ENCODE measurements at places on chromosomes 6 and 20.

- DNase-seq, result no peak
Observed at GRCh38 chr6:163501439-163501838, 86.9 kb downstream of the QKI start.

GRCh38 chr6:45169815-45170214 is 158.3 kb upstream of the RUNX2 start:
- no peak for DNase-seq

DNA sequence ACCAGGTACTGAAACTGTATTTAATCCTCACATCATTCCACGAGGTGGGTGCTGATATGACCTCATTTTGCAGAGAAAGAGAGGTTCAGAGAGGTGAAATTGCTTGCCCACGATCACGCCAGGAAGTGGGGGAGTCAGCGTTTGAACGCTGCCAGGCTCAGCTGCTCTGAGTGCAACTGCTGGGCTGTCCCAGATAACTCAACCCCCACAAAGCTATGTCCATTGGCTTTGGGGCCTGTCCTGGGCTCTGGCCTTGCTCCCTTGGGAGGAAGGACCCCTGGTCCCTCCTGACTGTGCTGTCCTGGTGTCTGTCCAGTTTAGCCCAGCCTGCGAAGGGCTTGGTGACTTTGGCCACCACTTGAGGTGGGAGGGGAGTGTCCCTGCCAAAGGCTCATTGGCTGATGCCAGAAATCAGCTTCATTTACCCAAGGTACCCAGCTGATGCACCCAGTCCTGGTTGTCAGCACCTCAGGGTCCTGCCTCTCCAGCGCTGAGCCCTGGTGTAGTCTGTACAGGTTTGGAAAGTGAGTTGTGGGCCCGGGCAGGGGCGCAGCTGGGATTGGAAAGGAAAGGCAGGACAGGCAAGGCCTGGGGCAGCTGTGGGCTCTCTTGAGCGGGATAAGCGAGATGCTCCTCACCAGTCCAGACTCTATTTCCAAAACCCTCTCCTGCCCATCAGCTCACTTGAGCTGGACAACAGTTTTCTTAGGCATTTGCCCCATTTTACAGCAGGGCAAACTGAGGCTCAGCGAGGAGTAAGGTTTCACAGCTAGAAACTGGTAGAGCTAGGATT is 38.5 kb downstream of the SUN5 start:
- no peak for DNase-seq

DNA sequence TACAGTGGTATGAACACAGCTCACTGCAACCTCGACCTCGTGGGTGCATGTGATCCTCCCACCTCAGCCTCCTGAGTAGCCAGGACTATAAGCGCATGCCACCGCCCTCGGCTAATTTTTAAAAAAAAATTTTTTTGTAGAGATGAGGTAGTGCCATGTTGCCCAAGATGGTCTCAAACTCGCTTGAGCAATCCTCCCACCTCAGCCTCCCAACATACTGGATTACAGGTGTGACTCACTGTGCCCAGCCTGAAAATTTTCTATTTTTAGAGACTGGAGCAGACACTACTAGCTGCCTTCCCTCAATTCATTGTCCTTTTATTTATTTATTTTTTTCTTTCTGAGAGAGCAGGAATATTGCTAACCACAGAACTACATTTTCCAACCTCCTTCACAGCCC is 20.3 kb upstream of the GTF3C6 start:
- DNase-seq, result no peak

DNA sequence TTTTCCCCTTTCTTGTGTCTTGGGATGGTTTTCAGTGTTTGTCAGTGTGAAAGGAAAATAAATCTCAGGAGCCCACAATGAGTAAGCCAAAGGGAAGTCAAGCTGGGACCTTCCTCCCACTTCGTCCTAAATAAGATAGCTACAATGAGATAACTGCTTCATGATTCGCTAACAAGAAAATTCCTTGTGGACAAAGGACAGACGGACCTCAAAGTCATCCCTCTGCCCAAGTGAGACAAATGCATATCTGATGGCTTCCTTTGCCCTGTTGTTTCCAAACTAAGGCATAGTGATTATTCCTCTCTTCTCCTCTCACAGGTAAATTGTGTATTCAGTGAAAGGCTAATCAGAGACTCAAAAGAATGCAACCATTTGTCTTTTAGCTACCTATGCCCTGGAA is 26.1 kb upstream of the ADTRP start:
- no peak for DNase-seq

GRCh38 chr20:50121858-50122271 is 8.9 kb upstream of the UBE2V1 start:
- DNase-seq, result no peak

GRCh38 chr6:20364327-20364726 is 37.4 kb upstream of the E2F3 start:
- DNase-seq, result no peak

- no peak for DNase-seq
Observed at GRCh38 chr20:44501448-44501847, 20.4 kb downstream of the SERINC3 start.

- no peak for DNase-seq
Observed at GRCh38 chr20:37885593-37886503, 17.1 kb upstream of the VSTM2L start.

DNA sequence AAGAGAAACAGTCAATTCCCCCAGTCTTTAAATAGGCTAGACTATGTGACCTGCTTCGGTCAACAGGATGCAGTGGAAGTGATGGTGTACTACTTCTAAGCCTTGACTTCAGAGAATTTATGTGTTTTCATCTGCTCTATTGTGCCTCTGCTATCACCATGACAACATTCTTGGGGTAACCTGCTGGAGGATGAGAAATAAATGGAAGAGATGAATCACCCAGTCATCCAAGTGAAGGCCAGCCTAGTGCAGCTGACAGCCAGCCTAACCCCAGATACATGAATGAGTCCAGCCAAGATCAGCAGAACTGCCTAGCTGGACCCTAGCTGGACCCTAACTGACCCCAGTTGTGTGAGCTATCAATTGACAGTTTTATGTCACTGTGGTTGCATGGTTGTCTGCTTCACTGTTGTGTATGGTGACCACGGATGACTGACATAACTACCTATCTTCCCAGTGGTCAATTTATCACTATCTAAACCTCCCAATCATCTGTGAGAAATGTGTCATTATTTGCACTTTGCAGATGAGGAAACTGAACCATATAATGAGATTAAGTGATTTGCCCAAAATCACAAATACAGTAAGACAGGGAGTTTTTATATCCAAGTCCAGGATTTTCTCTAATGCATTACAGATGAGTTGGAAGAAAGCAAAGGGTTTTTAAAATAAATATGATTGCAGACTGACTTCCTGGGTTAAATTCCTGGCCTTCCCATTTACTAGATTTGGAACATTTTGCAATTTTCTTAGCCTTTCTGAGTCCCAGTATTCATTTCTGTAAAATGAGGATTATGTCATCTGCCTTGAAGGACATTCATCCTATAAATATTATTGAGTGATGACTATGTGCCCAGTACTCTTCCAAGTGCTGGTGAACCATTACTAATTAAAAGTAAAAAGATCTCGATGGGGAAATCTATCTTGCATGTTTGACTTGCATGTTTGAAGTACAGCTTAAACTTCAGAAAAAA is 136.4 kb upstream of the PLCB4 start:
- no peak for DNase-seq

DNA sequence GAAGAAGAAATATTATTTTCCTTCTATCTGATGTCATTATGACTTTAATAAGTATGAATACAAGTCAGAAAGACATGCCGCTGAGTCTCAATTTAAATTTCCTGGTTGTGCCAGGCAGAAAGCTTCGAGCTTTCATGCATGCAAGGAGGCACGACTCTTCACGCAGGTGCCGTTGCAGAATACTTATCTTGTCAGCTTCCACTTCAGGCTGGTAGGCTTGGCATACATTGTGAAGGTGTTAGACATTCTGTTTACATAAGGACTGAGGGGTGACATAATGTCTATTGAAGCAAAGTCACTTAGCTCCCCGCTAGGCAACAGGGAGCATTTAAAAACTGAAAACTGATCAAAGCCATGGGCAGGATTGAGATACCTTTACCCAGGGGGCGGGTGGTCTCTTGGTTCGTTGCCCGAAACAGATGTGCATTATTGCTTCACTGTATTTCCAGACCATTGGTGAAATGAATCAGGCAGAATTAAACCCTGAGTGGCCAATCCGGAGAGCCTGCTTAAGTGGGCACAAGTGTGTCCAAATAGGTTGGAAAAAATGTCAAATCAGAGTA is 16.4 kb downstream of the BMP6 start:
- no peak for DNase-seq

GRCh38 chr6:164108869-164109769 is 694.6 kb downstream of the QKI start:
- DNase-seq, result no peak

GRCh38 chr6:63573899-63574553 is 1.7 kb downstream of the LOC128125822 start:
- DNase-seq, result no peak

- DNase-seq, result no peak
Observed at GRCh38 chr6:4382362-4382853, 247.0 kb upstream of the ECI2 start.

DNA sequence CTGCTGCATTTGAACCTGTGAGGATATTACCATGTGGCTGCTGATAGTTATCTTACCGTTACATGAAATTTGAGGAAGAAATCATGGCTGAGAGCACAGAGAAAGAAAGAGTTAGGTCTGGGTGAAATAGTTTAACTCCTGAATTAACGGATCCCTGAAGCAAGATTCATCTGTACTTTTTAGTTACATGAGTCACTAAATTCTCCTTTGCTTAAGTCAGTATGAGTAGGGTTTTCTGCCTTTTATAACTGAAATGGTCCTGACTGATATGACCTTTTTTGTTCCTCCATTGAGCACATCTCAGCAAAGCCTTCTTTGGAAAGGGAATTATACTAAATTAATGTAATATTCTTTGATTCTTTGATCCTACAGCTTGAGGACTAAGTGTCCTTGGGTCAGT is 333.3 kb upstream of the ZFP64 start:
- no peak for DNase-seq

DNA sequence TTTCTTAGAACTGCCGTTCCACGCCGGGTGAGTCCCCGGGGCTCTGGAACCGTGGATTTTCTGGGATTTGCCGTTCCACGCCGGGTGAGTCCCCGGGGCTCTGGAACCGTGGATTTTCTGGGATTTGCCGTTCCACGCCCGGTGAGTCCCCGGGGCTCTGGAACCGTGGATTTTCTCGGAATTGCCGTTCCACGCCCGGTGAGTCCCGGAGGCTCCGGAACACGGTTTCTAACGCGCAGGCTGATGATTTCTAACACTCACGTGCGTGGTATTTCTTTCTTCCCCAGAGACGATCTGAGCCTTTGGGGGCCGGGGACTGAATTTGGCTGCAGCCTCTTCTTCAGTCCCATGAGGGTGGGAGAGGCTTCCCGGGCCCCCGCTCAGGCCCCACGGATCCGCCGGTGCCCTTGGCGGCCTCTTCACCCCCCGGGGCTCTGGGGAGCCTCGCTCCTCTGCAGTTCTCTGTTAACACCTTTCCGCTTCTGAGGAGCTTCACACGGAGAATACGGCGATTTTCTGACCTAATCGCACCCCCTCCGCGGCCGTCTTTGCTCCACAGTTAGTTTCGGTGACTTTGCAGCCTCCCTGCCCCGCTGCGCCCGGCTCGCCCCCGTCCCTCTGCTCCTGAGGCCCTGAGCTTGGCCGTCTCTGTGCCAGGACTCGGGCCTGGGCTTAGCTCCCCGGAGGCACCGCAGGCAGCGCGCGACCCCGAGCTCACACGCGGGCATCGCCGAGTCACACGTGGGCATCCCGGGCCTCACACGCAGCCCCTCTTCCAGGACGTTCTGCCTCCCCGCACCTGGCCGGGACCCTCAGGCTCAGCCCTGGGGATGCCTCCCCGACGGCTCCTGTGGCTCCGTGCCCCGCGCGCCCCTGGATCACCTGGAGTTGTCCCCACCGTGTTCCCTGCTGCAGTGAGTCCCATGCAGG is 7.2 kb upstream of the KIF25 start:
- no peak for DNase-seq

- DNase-seq, result no peak
Observed at GRCh38 chr6:16333580-16333979, 95.2 kb downstream of the GMPR start.

GRCh38 chr6:3326981-3327380 is 68.2 kb downstream of the PSMG4 start:
- no peak for DNase-seq

DNA sequence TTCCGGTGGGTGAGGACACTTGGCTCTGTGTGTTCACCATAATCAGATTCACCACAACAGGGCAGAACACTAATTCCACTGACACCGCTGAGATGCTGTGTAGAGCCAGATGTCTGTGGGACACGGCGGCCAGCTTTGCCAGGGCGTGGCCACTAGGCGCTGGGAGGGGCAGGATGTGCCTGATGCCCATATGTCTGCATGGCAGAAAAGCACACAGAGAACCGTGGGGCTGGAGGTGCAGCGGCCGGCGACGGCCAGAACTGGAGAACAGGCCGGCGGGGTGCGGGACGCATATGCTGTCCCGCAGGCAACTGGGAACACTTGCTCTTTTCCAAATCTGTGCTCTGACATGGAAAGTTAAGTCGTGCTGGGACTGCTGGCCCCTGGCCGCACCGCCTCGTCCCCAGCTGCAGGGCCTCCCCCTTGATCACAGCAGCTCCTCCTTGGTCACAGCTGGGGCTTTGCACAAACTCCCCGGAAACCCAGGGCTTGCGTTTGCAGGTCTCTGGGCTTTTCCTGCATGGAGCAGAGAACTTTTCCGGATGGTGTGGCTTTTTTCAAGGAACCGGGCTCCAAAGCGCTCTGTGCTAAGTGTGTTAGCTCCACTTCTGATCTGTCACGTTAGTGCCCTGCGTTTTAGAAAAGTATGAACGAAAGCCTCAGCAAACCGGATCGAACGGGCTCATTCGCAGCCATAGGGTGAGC is 31.1 kb downstream of the NTSR1 start:
- no peak for DNase-seq

DNA sequence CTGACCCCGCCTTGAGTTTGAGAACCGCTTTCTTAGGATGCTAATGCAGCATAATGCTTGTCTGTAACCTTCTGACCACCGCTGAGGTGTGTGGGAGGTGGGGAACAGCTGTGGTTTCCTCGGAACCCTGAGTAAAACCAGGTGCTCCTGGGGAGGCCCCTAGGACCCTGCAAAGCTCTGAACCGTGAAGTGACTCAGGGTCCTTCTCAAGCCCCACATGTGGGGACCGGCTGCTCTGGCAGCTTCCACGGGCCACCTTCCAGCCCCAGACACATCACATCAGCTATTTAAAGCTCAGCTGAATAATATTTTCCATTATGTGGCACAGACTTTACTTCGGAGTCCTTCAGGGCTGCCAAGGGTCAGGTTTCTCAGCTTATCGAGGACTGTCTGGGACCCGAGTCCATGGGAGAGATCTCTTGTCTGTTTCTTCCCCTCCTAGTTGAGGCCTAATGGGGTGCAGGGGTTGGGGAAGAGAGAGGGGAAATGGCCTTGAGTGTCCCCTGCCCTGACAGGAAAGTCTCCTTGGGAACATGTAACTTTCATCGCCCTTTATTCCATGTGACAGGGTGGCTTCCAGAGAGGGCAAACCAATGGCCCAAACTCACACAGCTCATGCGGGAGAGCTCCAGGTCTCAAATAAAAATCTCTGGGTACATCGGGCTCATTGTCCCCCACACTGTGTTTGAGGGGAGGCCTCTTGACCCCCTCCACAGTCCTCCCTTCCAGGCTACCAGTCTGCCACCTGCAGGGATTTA is 186.1 kb upstream of the SLC24A3 start:
- DNase-seq, result no peak

Data from kidney (tissue), 22 donors.